Right atrium auricular region (tissue), 2 donors: ENCODE measurements at places on chromosomes 5 and 9. TPM values are rescaled to one million over a fixed set of nuclear protein-coding genes. Genes with fewer than 3 reads are reported as not detected.

DNA sequence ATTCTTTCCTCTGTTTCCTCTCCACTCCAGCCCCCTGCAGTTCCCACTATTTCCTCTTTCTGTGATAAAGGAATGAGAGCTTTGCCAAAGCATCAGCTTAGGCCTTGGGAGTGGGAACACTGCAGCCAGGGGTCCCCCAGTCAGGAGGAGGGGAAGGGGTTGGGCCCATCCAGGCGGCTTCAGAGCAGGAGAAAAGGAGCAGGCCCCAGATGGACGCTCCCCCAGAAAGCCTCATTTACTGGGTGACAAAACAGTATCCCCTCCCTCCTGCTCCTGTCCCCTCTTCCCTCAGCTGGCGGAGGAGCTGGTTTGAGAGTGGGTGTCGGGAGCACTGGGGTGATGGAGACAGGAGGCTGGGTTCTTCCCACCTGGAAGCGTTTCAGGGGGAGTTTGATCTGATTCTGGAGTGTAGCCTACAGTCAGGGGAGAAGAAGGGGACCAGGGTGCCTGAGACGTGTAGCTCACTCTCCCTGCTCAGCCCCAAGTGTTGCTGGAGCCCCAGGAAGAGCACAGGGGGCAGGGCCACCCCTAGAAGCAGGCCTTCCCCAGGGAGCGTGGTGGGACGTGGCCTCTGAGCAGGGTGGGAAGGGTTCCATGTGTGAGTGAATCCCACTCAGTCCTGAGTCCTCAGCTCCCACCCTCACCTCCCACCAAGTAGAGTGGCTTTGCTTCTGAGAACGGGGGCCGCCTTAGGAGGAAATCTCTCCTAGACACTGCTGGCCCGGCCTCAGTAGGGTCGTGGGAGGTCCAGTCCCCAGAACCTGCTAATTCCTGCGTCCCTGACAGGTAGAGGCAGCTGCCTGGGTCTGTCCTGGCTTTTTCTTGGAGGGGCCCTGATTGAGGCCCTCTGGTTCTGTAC lies 173.1 kb downstream of the CACNA1B start:
- H3K4me3 ChIP-seq = no peak overlapping the region
- no peak overlapping the region for H3K27ac ChIP-seq
- no peaks in the 10 kb centered on the region for H3K27me3 ChIP-seq
- H3K4me1 ChIP-seq = no peaks in the 10 kb centered on the region

DNA sequence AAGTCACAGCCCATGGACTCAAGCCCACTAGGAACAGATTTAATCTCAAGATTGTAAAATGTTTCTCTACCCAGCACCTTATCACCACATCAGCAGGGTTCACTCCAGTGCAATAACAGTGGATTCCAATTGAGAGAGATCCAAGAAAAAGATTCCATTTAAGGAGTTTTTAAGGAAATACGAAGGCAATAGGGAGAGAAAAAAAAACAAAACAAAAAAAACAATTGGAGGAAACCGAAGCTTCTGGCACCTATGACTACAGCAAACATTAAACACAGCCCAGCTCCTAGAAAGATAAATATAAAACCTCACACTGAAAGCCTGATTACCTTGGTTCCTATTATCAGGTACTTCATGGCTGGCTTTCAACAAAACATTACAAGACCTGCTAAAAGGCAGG lies 192.7 kb downstream of the DAB2IP start:
- no peak overlapping the region for H3K4me3 ChIP-seq
- no peaks in the 10 kb centered on the region for H3K4me1 ChIP-seq
- DNase-seq = no peak
- H3K27me3 ChIP-seq = no peaks in the 10 kb centered on the region

- H3K4me1 ChIP-seq = no peaks in the 10 kb centered on the region
- H3K27ac ChIP-seq = peak overlapping the region; percentile 88
These were observed 710 bp upstream of the WDR55 start for GRCh38 chr5:140664030-140664358.

TENT4A gene
- total RNA-seq = 7.3 TPM
